Activated T-cell treated with anti-CD3 and anti-CD28 coated beads, Interleukin-2, amount 50 U/mL, for 1 hour (primary cell): ENCODE measurements at places on chromosomes 12 and 14.

- DNase-seq = no peak
Measured at GRCh38 chr14:95287176-95287754, 32.4 kb downstream of the CLMN start.

DNA sequence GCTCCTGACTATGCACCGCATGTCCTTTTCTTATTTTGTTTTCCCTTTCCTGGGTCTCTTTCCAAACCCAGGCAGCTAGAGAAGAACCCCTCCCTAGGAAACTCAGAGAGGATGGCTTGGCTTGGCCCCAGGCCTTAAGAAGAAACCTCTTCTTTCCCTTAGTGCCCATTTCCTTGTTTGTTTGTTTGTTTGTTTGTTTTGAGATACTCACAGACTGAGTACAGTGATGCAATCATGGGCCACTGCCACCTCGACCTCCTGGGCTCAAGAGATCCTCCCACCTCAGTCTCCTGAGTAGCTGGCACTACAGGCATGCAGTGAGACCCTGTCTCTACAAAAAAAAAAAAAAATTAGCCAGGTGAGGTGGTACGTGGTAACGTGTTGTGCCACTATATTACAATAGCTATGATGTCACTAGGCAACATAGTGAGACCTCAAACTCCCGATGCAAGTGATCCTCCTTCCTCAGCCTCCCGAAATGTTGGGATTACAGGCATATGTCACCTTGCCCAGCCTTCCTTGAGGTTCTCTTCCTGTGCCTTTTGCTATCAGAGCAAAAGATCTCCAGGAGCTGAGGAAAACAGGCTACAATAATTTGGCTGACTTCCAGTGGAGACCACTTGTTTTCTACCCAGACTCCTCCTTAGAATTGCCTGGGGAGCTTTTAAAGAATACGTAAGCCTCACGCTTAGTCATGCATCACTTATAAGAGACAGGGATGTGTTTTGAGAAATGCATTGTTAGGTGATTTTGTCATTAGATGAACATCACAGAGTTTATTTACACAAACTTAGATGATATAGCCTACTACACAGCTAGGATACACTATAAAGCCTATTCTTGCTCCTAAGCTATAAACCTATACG lies 34.5 kb upstream of the LGALS3 start:
- no peak for DNase-seq

- DNase-seq = no peak
Measured at GRCh38 chr12:49422114-49422513, 54.9 kb downstream of the SPATS2 start.

- DNase-seq = no peak
Measured at GRCh38 chr12:2318286-2318685, 265.5 kb downstream of the CACNA1C start.

- DNase-seq = no peak
Measured at GRCh38 chr14:24072436-24072835, 1.1 kb downstream of the CPNE6 start.

- DNase-seq = no peak
Measured at GRCh38 chr14:32601069-32601468, 272.0 kb downstream of the AKAP6 start.

- peak; percentile 55 for DNase-seq
Measured at GRCh38 chr12:93441081-93441616, 598 bp downstream of the UBE2N start.

DNA sequence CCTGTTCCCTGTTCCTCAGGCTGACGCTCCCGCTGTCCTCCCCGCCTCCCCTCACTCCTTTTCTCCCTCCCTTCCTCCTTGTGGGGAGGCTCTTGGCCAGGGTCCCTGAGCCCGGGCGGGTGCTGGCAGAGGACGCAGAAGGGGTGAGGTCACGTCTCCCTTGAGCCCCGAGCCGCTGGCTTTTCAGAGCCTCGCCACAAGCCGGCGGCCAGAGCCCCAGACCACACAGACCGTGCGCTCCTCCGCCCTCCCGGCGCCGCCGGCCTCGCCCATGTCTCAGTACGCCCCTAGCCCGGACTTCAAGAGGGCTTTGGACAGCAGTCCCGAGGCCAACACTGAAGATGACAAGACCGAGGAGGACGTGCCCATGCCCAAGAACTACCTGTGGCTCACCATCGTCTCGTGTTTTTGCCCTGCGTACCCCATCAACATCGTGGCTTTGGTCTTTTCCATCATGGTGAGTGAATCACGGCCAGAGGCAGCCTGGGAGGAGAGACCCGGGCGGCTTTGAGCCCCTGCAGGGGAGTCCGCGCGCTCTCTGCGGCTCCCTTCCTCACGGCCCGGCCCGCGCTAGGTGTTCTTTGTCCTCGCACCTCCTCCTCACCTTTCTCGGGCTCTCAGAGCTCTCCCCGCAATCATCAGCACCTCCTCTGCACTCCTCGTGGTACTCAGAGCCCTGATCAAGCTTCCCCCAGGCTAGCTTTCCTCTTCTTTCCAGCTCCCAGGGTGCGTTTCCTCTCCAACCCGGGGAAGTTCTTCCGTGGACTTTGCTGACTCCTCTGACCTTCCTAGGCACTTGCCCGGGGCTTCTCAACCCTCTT lies at the start of gene TMEM233:
Gene TMEM233, plus strand, starts transcription at position 197 of the 821 bp plus-strand sequence. Its CDS starts 75 bp downstream, at position 272.
- DNase-seq = no peak

DNA sequence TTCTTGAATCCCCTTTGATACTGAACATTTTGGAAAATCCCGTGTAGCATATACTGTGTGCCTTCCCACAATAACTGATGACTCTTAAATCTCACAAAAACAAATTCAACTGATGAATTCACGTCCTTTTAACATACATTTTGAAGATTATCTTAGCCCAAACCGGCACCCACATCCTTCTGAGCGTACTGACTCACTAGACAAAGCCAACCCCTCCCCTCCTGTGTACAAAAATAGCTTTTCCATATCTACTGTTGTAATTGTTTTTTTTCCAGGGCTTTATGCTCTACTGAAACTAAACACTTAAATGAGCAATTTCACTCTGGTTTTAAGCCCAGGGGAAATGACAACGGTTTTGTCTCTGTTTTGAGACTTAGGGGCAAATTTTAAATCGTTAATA lies 109.4 kb upstream of the ATF7IP start:
- no peak for DNase-seq

- DNase-seq = no peak
Measured at GRCh38 chr14:54532111-54533012, 22.7 kb downstream of the CGRRF1 start.

DNA sequence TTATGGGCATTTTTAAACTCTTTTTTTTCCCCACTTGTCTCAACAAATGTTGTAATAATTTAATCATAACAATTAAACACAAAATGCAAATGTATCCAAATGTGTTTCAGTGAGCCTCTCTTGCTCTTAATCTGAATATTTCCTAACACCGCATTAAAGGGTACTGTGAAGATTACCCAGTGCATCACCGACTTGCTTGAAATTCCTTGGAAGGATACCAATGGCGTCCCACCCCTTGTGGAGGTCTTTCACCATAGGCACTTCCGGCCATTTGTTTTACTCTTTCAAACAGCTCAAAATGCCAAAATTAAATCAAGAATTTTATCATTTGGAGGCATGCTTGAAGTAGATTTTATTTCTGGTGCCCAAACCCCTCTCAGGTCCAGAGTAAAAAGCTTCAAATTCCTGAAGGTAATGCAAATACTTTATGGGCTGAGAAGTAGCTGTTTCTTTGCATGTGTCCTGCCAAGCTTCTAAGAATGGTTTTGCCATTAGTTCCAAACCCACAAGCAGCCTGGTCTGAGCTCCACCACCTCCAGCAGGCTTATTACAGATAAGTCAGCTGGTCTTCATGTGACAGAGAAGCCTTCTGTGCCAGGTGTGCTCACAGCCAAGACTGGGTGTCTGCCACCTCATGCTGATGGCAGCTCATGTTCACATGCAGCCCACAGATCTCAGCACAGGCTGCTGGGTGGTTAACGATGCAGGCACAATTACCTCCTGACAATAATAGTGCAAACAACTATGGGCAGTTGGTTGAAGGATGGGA lies 16.4 kb upstream of the NUDT4 start:
- DNase-seq = no peak

DNA sequence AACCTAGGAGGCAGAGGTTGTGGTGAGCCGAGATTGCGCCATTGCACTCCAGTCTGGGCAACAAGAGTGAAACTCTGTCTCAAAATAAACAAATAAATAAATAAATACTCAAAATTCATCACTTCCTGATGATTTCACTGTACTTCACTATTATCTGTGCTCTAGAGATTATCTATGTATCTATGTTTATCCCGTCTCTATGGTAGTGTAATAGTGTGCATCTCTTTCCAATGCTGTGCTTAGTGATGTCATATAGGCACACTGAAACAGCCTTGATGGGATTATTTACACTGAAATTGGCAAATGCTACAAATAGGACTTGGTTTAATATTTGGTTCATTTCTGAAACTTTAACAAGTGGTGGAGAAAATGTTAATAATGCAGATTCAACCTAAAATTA lies 6.5 kb downstream of the CAPS2 start:
- DNase-seq = no peak

- DNase-seq = no peak
Measured at GRCh38 chr12:100743060-100743459, 51.5 kb upstream of the ANO4 start.

GRCh38 chr14:70724944-70725343 lies 83.2 kb downstream of the TTC9 start:
- no peak for DNase-seq

- DNase-seq = no peak
Measured at GRCh38 chr12:47721431-47721973, 3.8 kb downstream of the ENDOU start.

DNA sequence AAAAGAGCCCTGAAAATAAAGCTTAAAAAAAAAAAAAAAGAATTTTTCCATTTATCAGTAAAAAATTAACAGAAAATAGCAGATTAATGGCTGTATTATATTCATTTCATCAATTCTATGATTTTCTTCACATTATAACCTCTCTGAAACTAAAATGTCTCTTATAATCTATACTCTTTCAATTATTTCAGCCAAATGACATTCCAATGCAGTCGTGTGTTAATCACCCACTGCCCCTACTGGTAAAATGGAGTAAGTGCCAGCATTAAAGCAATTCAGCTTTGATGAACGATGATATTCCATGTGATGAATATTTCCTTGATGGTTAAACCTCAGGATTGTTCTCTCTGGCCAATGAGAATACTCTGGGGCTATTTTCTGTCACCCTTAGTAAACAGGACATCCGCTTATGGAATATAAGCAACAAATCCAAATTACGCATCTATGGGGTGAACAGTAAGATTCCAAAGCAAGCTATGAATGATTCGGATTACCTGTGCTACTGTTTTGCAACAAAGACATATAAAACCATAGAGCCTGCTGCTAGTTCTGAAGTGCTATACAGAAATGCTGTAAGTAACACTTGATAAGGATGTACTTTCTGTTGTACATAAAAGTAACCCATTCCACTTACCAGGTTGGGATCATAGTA lies 20.3 kb upstream of the SYCP3 start:
- no peak for DNase-seq

- no peak for DNase-seq
Measured at GRCh38 chr12:110010853-110011723, 11.9 kb downstream of the ANKRD13A start.
